ENCODE measurements at places on chromosomes 16 and 17.

- no peak for DNase-seq
Observed at GRCh38 chr16:88430185-88430523, 22.9 kb upstream of the ZFPM1 start.

DNA sequence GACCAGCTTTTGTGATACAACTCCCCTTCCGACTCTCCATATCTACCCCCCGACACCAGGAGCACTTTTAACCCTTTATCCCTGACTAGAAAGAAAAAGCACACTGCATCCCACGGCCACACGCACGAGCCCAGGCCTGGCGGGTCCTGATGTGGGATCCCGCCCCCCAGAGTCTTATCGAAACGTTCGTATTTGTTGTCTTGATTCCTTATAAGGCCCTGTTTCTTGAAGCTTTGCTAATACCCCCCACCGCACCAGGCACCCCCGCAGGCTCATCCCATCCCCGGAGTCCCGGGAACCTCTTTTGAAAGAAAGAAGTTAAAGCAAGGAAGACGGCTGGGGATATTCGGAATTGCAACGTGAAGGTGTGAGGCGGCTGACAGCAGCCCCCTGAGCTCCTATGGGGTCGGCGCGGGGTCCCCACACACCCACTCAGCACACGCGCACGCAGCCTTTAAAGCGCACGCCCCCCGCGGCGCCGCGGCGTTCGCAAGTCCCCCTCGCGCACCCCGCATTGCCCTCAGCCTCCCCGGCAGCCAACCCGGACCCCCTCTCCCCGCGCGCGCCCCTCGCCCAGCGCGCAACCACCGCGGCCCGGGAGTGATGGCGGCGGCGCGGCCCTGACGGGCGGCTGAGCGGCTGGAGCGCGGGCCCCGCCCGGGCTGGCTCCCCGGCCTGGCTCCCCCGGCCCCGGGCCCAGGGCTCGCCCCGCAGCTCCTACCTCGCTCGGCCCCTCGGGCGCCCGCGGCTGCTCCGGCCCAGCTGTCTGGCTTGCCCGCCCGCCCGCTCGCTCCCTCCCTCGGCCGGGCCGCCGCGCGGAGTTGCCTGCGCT is 448 bp downstream of the STAT5B start:
- no peak for DNase-seq

DNA sequence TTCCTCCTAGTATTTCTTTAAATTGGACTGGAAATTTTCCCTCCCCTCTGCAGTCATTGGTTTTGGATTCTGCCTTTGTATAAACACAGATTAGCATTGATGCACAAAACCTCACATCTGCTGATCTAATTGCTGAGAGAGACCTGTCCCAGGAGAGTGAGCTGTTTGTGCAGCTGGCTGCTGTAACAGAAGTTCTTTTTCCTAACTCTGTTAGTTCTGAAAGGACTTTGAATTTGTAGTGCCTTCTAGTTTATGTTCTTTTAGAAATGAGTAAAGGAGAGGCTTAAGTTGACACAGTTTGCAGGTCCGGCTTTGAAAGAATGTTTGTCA is 45.2 kb upstream of the KPNB1 start:
- no peak for DNase-seq

- DNase-seq = no peak
Observed at GRCh38 chr16:68596266-68596665, 48.8 kb upstream of the CDH3 start.

DNA sequence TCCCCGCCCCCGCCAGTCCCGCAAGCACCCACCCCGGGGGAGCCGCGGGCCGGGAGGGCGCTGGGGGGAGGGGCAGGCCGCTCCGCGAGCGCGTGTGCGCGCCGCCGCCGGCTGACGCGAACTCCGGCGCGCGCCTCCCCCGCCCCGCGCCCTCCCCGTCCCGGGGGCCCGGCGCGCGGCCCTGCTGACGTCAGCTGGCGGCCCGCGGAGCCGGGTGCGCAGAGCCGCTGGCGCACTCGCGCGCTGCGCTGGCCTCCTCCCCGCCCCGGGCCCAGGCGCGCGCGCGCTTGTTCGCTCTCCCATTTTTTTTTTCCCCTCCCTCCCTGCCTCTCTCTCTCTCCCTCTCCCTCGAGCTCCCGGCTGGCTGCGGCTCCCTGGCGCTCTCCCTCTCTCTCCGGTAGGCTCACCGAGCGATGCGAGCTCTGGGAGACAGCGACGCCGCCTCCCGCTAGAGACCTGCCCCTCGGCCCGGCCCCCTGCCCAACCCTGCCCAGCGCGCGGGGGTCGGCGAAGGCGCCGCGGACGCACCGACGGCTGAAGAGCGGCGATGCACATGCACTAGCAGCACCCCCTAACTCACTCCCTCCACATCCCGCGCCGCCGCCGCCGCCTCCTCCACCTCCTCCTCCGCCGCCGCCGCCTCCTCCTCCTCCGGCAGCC is at the start of gene GNAO1:
GNAO1 (plus strand) TSS at position 334 of the 660 bp plus-strand sequence. CDS start 747 bp downstream, outside the sequence.
- peak; percentile 59 for DNase-seq

GRCh38 chr16:29302976-29303375 is 103.5 kb downstream of the NPIPB11 start:
- no peak for DNase-seq

GRCh38 chr16:10776280-10776679 is 32.6 kb downstream of the NUBP1 start:
- DNase-seq = no peak

DNA sequence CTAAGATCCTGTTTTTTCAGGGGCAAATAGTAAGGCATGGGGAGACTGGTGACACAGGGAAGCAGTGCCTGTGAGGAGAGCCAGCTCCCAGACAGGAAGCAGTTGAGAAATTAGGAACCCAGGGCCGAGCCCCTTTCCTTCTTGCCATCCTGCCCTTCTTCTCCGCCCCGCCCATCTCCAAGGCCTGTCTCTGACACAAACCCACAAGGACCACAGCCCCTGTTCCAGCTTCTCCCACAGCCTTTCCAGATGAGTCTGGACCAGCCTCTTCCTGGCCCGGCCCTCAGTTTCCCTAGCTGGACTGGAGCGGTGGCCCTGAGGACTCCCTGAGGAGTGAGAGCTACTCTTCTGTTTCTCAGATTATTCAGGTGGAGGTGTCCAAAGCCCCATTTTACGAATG is 9.9 kb downstream of the CCDC102A start:
- no peak for DNase-seq

GRCh38 chr17:50047083-50047482 is 8.8 kb upstream of the ITGA3 start:
- DNase-seq = no peak
